NCI-H2171 (cell line): ENCODE measurements at places on chromosomes 12 and 14.

GRCh38 chr12:121334513-121335343, 17.5 kb downstream of the ANAPC5 start:
- DNase-seq = peak; percentile 26

GRCh38 chr12:124743479-124744272, 120.0 kb downstream of the SCARB1 start:
- no peak for DNase-seq

DNA sequence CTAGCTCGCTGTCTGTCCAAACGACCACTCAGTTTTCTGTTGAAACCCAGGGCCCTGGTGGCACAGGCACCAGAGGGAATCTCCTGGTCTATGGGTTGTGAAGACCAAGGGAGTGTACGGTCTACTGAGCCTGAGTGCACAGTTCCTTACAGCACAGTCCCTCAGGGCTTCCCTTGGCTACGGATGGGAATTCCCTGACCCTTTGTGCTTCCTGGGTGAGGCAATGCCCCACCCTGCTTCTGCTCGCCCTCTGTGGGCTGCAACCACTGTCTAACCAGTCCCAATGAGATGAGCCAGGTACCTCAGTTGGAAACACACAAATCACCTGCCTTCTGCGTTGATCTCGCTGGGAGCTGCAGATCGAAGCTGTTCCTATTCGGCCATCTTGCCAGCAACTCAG, 22.6 kb downstream of the GPHN start:
- DNase-seq = no peak

- no peak for DNase-seq
Observed at GRCh38 chr12:62631471-62632410, 165.1 kb downstream of the MON2 start.

GRCh38 chr12:71594214-71594948, 69.3 kb downstream of the ZFC3H1 start:
- DNase-seq = peak; percentile 15

DNA sequence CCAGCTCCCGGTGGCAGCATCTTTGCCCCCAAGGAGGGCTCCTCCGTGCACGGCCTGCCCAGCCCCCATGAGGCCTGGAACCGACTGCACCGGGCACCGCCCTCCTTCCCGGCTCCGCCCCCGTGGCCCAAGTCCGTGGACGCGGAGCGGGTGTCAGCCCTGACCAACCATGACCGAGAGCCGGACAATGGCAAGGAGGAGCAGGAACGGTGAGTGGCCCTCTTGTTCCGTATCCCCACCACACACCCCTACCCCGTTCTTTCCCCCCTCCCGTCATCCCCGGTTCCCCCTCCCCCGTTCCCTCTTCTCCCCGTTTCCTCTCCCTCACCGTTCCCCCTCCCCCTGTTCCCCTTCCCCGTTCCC, 28.3 kb downstream of the LRCOL1 start:
- DNase-seq = no peak

GRCh38 chr12:94732367-94732990, 82.1 kb upstream of the TMCC3 start:
- no peak for DNase-seq

DNA sequence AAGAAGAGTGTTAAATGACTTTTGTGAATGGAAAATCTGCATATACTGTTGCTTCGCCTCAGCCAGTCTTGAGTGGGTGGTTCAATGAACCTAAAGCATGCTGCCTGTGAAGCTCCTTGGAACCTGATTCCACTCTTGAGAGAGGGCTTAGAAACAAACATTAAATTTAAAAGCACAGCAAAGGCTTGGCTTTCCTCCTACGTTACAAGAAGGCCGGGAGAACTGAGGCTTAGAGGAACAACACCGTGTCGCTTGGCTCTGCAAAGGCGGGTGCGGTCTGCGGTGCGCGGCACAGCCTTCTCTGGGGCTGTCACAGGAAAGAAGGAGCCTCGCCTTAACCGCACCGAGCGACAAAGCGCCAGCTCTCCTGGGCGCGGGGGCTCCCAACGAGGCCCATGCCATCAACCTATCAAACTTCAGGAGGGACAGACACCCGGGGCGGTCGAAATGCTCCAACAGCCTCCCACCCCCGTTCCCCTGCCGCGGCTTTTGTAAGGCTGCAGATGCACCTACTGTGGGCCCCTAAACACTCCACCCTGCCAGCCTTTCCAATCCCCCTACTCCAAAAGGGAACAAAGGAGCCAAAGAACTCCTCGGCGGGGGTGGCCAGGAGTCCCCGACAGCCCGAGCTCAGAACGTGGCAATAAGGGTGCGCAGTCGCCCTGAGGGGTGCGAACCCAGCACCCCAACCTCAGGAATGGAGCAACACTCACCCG, 729 bp downstream of the OSBPL8 start:
- peak; percentile 16 for DNase-seq

DNA sequence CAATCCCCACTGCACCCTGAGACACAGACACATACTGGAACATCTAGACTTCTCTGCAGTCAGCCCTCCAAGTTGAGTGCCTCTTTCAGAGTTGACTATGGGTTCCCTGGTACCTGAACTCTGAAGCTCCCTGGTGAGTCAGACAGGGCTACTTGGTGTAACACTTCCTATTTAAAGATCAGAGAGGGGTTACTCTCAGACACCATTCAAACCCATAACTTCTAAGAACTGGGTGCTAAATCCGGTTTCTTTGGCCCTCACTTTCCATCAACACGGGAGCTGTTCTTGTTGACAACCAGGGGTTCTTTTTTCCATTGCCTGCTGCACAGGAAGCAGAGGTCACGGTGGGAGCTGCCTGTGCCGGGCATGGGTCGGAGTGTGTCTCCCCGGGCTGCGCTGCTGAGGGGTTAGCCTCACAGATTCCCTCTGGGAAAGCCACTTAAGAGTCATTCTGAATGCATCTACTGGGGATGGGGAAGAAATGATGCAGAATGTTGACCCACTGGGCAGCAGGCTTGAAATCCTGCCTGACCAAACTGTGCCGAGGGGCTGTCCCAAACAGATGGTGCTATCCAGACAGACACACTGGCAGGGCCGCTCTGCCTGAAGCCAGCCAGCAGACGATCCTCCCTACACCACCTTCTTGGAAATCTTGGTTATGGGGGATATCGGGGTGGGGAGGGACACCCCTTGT, 74.1 kb downstream of the PITPNM2 start:
- no peak for DNase-seq

GRCh38 chr12:129075460-129076208, 222.4 kb downstream of the GLT1D1 start:
- no peak for DNase-seq

- no peak for DNase-seq
Observed at GRCh38 chr14:67541448-67542387, 8.6 kb downstream of the PLEKHH1 start.

DNA sequence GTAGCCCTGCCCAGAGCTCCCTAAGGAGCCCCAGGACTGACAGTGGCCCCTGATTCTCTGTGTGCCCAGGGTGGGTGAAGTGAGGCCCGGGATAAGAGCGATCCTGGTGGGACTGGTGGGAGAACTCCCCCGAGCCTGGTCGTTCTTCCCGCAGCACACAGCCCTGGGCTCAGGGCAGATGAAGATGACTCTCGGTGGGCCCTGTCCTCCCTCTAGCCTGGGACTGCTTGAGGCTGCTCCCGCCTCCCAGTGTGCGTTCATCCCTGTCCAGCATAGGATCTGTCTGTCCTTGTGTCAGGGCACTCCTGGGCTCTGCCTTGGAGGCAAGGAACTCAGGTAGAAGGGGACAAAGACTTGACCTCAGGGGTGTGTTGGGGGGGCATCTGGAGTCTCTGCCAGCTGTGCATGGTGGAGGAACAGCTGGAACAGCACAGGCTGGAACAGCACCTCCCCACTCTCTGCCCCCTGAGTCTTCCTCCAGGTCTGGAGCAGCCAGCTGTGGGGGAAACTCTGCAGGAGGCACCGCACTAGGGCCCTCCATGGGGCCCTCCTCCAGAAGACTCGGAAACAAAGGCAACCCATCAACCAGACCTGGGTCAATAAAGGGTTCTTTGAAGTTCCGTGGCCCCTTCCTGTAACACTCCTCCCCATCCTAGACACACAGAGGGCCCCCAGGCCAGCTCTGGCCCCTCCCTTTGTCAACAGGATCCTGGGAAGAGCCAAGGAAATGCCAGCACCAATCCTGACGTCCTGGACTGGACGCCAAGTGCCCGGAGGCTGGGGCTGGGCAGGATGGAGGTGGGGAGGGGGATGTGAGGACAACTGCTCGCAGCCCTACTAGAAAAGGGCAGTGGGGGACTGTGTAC, 15.9 kb downstream of the FAIM2 start:
- no peak for DNase-seq

DNA sequence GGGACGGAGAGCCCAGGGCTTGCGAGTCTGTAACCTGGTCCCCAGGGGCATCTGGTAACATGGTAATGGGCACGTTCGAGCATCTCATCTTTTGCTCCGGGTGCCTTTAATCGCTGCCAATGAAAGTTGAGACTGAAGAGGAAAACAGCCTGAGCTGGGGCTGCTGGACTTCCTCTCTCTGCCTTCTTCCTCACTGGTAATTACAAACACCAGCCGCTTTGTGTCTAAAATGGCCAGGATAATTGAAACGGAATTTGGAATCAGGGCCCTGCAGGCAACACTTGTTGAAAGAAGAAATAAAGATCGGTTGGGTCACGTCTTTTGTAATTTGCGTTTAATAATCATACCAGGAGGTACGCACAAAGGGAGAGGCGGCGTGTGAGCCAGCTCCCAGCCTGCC, 51.5 kb upstream of the GPATCH2L start:
- DNase-seq = no peak

DNA sequence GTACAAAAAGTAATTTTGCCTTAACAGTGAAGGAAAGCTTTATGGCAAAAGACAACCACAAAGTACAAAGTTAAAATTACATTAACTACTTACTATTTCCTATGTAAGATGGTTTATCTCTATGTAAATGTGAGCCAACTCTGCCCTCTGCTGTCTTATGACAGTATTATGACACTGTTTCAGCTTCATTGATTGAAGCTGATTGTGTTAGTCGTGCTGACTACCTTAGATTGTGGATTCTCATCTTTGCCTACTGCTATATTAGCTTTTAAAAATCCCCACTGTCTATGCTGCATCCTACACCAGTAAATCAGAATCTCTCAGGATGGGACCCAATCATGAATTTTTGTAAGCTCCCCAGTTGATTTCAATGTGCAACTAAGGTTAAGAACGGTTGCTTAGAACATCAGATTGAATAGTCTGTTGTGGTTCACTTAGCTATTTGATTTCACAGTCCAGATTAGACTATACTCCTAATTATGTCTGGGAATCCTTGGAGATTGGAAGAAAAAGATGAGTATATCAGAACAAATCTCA, 12.2 kb upstream of the SPTB start:
- peak; percentile 76 for DNase-seq

DNA sequence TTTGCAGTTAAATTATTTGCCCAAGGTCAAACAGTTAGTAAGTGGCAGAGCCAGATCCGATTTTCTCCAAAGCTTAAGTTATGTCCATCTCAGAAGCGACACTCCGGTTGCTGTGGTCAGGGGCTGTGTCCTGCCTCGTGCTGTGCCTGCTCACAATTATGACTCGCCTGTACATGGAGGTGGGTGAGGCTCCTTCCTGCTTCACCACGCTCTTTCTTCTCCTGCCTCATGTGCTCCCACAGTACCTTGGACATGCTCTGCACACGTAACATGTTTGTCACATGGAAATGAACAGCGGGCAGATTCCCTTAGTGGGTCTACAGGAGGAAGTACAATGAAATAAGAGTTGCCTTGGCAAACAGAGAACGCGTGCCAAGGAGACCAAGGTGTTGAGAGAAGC, 62.2 kb upstream of the CCND2 start:
- no peak for DNase-seq

- no peak for DNase-seq
Observed at GRCh38 chr12:19388131-19388549, 51.2 kb upstream of the AEBP2 start.

DNA sequence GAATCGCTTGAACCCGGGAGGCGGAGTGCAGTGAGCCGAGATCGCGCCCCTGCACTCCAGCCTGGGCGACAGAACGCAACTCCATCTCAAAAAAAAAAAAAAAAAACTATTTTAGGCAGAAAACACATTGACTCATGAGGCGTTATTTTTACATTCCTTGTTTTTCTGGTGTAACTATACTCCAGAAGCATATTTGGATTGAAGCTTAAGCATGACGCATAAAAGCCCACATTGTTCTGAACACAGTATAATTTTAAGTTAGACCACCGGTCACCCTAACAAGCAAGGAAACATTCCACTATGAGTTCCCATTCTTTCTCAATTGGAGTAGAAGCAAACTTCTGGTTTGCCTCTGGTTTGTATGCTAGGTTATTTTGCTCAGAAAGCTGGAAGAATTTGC, 173.0 kb downstream of the MYRFL start:
- DNase-seq = no peak

DNA sequence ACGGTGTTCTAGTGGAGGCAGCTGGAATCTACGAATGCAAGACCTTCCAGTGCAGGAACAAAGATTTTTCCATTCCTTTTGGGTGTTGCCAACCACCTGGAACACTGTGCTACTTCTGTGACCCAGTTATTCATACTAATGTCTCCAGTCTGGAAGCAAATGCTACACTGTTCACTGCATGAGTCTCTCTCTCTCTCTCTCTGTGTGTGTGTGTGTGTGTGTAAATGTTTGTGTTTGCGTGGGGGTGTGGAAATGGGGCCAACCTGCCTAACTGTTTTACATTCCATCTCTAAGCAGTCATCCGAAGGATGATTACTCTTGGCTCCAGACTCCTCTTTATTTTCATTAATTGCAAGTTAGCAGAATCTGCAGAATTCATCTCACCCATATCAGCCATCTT, 29.9 kb upstream of the YBX3 start:
- DNase-seq = no peak

- no peak for DNase-seq
Observed at GRCh38 chr14:101109981-101110728, 206.6 kb upstream of the RTL1 start.

- peak; percentile 29 for DNase-seq
Observed at GRCh38 chr12:26119391-26119989, 5.3 kb downstream of the BHLHE41 start.
